ENCODE measurements at places on chromosomes 7 and 10.

GRCh38 chr7:134024739-134025138 is 102.4 kb upstream of the LRGUK start:
- DNase-seq, result no peak

DNA sequence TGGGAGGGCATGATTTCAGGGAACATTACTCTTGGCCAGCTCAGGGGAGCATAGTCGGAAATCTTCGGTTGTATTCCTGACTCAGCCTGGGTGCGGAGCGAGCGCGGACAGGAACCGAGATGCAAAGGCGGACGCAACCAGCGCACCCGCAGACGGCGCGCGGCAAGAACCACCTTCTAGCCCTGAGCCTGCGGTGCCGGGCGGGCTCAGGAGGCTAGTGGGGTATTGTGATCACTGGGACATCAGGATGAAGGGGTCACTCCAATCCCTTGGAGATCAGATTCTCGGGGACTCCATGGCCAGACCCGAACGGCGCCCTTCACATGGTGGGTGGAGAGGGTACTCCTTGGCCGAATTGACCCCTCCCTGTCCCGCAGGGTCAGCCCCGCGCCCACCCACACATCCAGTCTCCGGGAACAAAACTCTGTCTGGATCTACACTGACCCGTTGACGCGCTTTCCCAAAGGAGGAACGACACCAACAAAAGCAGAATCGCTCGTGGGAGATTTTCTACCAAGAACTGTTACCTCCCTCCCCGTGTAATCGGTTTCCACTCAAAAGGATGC is 730.5 kb downstream of the ZWINT start:
- no peak for DNase-seq

DNA sequence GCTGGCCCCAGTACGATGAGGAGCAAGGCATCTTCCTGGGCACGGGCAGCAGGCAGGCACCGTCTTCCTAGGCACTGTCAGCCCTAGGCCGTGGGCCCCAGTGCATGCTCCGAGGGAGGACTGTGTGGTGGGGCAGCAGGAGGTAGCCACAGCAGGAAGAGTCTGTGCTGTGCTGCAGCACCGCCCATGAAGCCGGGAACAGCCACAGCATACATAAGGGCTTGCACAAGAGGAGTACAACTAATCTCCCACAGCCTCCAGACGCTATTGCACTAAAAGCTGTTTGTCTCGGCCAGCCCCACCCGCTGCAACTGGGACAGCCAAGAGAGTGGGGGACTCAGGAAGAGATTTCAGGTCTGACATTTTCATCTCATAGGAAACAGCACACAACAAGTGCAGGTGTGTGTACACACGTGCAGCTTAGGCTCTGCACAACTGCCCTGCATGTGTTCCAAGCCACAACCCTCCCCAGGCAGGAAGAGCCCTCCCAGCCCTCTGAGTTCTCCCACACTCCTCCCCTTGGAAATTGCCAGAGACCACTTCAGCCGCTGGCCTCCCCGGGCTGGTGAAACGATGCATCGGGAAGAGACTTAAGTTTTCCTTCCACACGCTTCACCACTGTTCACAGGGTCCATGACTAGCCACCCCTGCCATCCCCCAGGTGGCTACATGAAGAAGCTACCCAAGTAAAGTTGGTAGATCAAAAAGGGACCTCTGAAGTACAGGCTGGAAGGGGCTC is 88.1 kb upstream of the DDC start:
- DNase-seq, result no peak

DNA sequence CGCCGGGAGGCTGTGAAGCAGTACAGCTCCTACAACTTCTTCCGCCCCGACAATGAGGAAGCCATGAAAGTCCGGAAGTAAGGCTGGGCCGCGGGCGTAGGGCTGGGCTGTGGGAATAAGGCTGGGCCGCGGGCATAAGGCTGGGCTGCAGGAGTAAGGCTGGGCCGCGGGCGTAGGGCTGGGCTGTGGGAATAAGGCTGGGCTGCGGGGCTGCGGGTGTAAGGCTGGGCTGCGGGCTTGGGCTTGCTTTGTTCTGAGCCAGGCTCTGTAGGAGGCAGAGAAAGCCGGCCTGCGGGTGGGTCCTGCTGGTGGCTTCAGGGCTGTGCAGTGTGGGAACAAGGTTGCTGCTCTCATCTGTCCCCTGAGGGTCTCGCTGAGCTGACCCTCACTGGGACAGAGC is 12.5 kb downstream of the PFKFB3 start:
- no peak for DNase-seq

DNA sequence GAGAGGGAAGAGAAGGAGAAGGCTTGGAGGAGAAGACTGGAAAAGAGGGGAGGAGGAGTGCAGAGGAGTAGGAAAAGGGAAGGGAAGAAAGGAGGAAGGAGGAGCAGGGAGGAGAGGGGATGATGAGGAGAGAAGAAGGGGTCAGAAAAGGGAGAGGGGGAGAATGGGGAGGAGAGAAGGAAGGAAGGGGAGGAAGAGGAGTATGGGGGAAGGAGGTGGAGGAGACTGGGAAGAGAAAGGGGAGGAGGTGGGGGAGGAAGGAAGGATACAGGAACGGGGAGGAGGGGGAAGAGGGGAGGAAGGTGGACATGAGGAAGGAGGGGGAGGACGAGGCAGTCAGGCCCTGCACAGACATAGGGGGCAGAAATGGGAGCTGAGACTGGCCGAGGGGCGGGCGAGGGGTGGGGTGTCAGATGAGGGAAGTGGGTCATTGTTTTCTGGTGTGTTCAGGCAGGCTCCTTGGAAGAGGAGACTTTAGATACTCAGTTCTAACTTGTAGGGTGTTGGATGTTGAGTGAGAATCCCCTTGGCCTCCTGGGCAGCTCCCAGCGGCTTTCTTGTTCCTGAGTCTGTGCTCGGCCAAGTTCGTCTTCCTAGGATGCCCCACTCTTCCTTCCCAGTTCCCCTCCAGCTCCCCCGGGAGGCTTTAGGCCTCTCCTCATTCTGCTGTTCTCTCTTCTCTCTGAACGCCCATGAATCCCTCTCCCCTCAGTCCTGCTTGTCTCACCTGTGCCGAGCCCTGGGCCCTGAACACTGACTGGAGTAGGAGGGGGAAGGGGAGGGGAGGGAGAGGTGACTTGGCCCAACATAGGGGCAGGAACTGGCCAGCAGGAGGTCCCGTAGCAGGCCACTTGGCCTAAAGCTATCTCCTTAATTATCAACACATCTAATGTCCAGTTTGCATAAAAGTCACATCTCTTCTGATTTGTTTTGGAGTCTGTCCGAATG is 12.8 kb upstream of the CRHR2 start:
- no peak for DNase-seq

- no peak for DNase-seq
Measured at GRCh38 chr7:14501436-14501835, 401.1 kb downstream of the DGKB start.

GRCh38 chr10:86411281-86411841 is 44.8 kb upstream of the GRID1 start:
- no peak for DNase-seq

DNA sequence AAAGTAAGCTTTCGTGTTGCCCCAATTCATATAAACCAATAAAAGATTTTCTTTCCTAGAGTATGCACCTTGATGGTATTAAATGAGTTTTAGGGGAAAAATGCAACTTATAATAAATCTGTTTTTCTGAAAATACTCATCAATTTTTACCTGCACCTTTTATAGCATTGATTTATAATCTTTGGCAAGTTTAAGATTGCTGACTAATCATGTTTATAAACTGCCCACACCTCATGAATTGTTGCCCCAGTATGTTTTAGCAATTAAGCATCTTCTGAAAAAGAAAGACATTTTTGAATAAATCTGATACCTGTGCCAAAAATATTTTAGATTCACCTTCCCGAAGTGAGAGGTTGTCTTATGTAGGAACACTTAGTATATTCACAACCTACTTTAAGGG is 420.0 kb downstream of the THSD7A start:
- no peak for DNase-seq

GRCh38 chr10:17984563-17984962 is 32.8 kb downstream of the SLC39A12 start:
- no peak for DNase-seq

GRCh38 chr7:115038158-115038557 is 116.3 kb downstream of the MDFIC start:
- no peak for DNase-seq

DNA sequence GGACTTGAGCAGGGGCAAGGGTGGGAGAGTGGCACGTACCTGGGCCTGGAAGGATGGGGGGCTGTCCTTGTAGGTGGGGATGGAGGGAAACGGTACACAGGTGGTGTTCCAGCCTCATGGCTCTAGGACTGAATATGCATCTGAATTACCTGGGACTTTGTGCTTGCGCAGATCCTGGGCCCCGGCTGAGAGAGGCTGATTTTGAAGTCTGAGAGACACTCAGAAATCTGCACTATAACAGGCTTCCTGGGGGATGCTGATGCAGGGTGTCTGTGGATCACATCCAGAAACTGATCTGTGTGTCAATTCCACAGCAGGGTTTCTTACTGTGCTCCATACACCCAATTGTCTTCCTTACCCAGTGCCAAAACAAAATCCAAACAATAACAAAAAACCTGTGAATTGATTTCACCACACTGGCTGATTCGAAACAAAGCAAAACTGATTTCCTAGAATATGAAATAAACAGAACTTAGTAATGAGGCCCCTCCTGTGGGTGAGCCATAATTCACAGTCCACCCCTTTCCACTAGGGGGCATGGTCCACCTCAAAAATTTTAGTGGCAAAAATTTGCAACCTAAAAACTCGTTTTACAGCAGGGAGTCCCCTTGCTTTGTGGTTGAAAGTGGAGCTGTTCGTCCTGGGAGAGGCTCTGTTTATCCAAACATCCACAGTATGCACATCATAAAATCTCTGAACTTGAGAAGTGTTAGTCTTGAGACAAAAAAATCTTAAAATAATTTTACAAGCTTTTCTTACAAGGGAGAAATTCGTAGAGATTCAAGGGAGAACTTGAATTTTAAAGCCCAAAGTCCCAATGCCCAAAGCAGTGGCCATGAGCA is 32.0 kb upstream of the PLEKHA1 start:
- peak; percentile 26 for DNase-seq

- DNase-seq, result no peak
Measured at GRCh38 chr7:142002179-142002578, 6.5 kb downstream of the MGAM start.

DNA sequence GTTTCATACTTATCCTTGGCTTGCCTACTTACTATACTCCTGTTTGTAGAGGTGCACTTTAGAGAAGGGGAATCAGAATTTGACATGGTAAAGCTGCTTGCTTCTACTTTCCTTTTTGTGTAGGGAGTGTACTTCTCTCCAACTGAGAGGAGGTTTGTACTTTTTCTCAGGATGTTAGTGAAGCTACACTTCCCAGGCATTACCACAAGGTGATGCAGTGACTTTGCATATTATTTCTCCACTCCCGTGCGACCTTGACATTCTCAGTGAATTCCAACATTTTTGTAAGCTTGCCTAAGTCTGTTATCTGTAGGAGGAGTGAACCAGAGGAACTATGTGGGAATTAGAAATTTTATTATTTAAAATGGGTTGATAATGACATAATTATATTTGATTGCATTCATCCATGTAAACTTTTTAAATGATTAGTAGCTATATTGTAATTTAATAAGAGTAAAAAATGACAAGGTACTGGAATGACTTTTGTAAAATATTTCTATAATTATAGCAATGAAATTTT is 5.2 kb downstream of the TAX1BP1 start:
- DNase-seq, result no peak

- DNase-seq, result no peak
Measured at GRCh38 chr7:128937647-128938543, at the start of gene IRF5. TSS of gene IRF5 (plus strand) at chr7:128937927. CDS start at chr7:128942082, 4,155 bp downstream.
